Right atrium auricular region (tissue), 2 donors: ENCODE measurements at places on chromosomes 3 and 15.
A peak's percentile ranks its signal among the peaks of the same experiment; 100 is the strongest.

DNA sequence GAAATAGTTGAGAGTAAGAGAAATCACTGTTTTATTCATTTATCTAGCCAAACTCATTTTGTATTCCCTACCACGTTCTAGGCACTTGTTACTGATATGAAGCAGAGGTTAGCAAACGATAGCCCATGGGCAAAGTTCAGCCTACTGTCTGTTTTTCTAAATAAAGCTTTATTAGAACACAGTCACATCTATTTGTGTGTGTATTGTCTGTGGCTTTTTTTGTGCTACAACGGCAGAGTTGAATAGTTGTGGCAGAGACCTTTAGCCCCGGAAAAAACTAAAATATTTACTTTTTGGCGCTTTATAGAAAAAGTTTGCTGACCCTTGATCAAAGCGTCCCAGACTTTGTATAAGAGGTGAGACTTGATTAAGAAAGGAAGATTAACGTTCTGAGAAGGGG lies 289.1 kb upstream of the CFAP20DC start:
- H3K4me1 ChIP-seq, result no peaks in the 10 kb centered on the region
- H3K4me3 ChIP-seq, result no peak overlapping the region
- no peak for DNase-seq

GRCh38 chr3:142029052-142029642 lies 120.2 kb downstream of the TFDP2 start:
- no peaks in the 10 kb centered on the region for H3K27me3 ChIP-seq
- H3K4me1 ChIP-seq, result peaks cover 29% of the 10 kb centered on the region
- peak overlapping the region; percentile 2 for H3K4me3 ChIP-seq
- H3K27ac ChIP-seq, result peak overlapping the region; percentile 62

- no peaks in the 10 kb centered on the region for H3K36me3 ChIP-seq
- no peak for DNase-seq
- H3K27ac ChIP-seq, result no peak overlapping the region
- peaks cover 15% of the 10 kb centered on the region for H3K4me1 ChIP-seq
These were observed 27.0 kb downstream of the PSTPIP1 start for GRCh38 chr15:77021803-77022381.

- H3K4me3 ChIP-seq, result no peak overlapping the region
These were observed 12.7 kb downstream of the TAGLN3 start for GRCh38 chr3:112011376-112011940.
